ENCODE measurements at places on chromosomes 16 and 17. TPM values are rescaled to one million over a fixed set of nuclear protein-coding genes. Genes with fewer than 3 reads are reported as not detected.

- DNase-seq: no peak
Observed at GRCh38 chr16:57141822-57142631, 43.8 kb downstream of the PSME3IP1 start.

DNA sequence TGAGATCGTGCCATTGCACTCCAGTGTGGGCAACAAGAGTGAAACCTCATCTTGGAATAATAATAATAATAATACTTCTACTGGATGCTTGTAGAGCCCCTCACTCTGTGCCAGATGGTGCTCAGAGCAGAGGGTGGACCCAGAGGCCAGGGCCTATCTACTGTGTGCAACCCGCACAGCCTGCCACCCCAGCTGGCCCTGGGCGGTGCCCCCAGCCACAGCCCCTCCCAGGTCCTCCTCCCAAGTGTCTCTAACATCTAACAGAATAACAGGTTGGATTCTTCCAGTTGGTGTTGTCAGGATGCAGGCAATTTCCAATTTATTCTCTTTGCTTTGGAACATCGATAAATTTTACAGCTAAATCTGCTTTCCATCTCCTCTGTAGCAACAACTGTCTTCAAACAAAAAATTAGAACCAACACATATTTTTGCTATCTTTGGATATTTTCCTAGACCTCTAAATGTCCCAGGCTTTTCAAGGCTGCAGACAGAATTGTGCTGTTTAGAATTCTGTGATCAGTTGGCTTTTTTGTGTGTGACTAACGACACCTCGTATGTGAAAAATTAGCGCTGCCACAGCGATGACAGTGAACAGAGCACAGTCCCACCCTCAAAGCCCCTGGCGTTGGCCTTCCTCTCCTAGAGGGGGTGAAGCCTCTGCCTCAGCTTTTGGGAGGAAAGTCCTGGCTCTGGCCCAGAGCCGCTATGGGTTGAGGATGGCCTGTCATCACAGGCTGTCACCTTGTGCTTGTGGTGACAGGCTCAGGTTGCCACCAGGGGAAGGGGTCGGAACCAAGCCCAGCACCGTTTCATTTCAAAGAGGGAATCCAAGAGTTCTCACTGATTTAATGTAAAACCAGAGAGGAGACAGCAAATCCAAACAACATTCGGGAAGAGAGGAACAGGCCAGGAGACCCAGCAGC, 7.6 kb upstream of the EVPL start:
- DNase-seq: no peak

DNA sequence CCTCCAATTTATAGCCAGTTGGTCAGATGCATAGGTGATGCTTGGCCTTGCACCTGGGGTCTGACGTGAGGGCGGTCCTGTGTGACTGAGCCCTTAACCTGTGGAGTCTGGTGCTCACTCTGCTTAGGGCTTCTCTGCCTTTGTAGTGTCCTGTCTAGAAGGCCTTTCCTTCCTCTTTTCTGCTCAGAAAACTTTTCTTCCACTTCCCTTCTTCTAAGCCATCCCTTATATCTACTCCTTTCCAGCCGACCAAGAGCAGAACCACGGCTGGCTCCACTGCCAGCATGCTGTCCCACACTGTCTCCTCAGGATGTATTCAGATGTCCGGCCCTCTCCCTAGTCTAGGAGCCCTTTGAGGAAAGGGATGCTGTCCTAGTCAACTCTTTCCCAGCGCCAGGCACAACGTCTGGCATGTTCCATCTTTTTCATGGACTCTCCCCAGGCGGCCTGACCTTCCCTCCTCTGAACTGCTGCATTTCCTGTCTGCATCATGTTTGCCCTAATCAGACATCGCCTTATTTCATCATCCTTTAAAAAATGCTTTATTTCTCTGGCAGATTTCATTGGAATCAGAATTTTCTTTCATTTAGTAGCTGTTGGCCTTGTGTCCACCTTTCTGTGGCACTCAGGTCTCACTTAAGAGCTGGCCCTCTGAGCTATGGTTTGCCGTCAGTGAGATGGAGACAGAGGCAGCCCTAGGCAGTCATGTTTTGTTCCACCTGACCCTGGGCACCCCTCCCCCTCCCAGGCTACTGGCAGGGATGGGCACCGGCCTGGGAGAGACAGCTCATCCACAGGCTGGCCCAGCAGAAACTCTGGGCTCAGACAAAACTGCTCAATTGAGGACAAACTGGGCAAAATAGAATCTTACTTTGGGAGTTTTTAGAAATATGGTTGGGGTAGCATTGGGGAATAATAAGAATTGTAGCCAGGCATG, 15.5 kb upstream of the BRCA1 start:
- DNase-seq: no peak

DNA sequence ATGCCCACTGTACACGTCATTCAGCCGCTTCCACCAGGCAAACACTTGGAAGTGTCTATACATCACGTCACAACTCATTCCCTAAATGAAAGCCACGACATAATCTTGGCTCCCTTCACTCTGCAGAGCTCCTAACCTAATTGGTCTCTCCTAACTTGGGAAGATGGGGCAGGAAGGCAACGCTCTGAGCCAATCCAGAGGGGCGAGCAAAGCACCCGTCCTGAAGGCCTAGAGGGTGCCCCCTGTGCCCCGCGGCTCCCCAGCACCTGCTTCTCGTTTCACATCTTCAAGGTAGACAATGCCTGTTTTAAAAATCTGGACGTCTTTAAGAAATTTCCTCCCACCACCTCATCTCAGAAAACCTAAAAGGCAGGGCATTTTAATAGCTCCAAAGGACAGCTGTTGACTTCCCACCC, 1.0 kb downstream of the CSNK2A2 start:
- DNase-seq: peak; percentile 48

Gene KCNH4
- not detected for total RNA-seq

Gene DRC7
- not detected for total RNA-seq

DNA sequence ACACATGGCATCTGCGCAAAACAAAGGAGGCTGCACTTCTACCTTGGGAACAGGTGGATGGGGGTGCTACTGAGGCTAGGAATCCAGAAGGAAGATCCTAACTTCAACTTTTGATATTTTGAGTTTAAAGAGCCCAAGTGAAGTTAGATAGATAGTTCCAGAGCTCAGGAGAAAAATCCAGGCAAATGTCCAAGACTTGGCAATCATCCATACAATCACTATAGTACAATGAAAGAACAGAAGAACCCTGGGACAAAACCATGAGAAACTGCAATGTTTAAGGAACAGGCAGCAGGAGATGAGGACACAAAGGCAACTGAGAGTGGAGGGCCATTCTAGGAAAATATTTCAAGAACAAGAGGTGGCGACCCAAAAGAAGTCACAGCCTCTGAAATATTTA, 12.4 kb downstream of the CDYL2 start:
- no peak for DNase-seq

- peak; percentile 85 for DNase-seq
Observed at GRCh38 chr17:7204828-7205461, 14.7 kb downstream of the DLG4 start.

GRCh38 chr17:41415411-41415810, 9.0 kb downstream of the KRT37 start:
- DNase-seq: peak; percentile 7

GRCh38 chr17:78359997-78360370, at the start of gene SOCS3:
TSS of gene SOCS3 (minus strand) at chr17:78360077. CDS start at chr17:78359095, 982 bp downstream.
- DNase-seq: peak; percentile 94

DNA sequence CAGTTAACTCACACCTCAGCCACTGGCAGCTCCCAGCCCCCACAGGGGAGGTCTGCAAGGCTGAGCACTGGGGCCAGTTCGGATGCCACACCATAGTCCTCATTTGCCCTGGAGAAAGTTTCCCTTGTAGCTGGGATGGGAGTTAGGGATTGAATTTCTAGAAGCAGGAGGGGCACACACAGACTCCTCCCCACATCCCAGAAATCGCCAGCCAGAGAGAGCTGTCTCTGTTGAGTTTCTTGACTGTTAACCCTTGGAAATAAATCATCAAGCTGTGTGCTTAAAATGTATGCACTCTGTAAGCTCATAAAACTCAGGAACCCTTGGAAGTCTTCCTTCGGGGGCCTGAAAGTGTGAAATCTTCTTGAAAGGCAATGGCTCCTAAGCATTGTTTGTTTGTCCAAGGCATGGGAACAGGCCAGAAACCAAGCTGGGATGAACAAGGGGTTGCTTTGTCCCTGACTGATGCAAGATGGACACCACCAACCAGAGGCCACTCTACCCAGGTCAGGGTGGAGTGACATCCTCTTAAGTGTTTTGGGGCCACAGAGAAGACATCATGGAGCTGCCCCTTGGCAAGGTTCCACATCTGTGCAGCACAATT, 394 bp upstream of the PRM3 start:
- no peak for DNase-seq

DNA sequence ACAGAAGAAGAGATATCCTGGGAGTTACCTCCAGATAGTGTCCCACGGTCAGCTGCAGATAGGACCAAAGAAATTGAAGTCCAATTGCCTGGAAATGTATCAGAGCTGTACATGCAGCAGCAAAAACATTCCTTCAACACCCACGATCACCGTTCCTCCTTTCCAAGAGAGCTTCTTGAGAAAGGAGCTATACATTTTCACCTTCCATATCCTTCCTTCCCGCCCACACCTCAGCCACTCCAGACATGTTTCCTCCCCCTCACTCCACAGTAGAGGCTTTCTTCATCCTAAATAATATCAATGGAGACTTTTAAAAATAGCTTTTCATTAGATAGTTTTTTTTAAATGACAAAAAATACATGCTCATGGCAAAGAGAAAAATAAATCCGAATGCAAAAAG, 87.6 kb downstream of the HS3ST2 start:
- DNase-seq: no peak

- peak; percentile 76 for DNase-seq
Observed at GRCh38 chr16:25097276-25097975, 14.1 kb upstream of the LCMT1 start.

Gene CACNG1
- not detected for total RNA-seq

DNA sequence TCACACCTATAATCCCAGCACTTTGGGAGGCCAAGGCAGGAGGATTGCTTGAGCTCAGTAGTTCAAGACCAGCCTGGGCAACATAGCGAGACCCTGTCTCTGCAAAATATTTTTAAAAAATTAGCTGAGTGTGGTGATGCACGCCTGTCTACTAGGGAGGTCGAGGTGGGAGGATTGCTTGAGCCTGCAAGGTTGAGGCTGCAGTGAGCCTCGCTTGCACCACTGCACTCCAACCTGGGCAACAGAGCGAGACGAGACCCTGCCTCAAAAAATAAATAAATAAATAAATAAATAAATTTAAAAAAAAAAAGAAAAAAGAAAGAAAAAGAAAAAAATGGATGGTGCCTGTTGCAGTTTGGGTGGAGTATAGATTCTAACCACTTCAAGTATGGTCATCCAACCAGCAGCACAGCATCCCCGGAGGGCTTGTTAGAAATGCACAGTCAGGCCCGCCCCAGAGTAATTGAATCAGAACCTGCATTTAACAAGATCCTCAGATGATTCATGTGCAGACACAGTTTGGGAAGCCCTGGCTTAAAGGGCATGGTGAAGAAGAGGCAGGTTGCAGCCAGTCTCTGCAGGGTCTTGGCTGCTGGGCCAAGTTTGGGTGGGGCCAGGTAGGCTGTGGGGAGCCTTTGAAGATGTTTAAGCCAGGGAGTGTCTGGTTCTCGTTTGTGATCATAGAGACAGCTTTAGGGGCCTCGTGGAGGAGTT, 40.8 kb downstream of the MRC2 start:
- DNase-seq: no peak

- DNase-seq: no peak
Observed at GRCh38 chr16:84180519-84181140, 6.2 kb downstream of the TAF1C start.

Gene ASGR2
- total RNA-seq: not detected

DNA sequence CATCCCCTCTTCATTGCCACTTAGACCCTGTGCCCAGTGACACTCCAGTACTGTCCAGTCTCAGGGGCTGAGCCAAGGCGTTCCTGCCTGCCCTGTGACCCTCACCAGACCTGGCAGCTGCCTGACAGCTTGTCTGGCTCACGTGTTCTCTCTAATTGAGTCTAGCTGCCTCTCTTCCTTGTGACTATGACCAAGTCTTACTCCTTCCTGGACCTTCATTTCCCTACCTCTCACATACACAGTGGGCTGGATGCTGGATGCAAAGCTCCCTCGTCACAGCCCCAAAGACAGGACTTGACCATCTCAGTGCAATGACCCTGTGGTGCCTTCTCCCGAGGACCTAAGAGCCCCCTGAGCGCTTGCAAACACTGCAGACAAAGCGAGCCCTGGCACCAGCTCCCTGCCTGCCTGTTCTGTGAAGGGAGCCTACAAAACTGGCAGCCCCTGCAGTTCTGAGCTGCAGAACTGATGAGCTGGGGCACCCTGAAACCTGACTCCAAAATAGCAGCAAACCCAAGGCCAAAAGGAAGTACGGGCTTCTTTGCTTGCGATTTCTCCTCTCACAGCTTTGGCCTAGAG, 1.7 kb downstream of the DEXI start:
- peak; percentile 34 for DNase-seq

Gene CTF1
- total RNA-seq: 0.56 TPM

Gene C1QTNF8
- not detected for total RNA-seq

Gene TNP2
- total RNA-seq: not detected

GRCh38 chr16:69188236-69188549, 1.2 kb downstream of the SNTB2 start:
- DNase-seq: no peak

Gene TSR3
- 46.4 TPM for total RNA-seq

GRCh38 chr17:49403514-49404289, 11.0 kb downstream of the PHB1 start:
- no peak for DNase-seq

Gene PHF12
- 25.6 TPM for total RNA-seq

Gene OR3A3
- total RNA-seq: not detected

Gene FOXO3B
- total RNA-seq: 5.6 TPM

Gene DNAI2
- total RNA-seq: not detected

- DNase-seq: no peak
Observed at GRCh38 chr17:78134899-78135385, 4.4 kb downstream of the TMC8 start.

DNA sequence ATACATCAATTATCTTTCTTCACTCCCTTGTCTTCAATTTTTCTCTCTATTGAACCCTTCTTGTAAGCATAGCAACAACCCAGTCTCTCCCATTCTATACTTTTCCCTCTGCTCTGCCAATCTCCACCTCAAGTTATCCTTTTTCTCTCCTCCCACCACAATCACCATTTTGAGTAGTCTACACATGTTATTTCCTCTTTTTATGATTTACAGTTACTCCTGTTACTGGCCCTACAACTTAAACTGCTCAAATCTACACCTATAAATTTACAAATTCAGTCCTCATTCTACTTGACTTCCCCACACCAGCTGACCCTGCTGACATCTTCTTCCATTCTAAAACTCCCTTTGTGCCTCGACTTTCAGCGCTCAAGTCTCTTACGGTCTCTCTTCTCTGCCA, 84.6 kb downstream of the SPAG9 start:
- DNase-seq: no peak

GRCh38 chr16:57725151-57725550, 10.4 kb upstream of the KATNB1 start:
- no peak for DNase-seq

GRCh38 chr17:28812091-28812747, 30.4 kb downstream of the FAM222B start:
- peak; percentile 96 for DNase-seq

DNA sequence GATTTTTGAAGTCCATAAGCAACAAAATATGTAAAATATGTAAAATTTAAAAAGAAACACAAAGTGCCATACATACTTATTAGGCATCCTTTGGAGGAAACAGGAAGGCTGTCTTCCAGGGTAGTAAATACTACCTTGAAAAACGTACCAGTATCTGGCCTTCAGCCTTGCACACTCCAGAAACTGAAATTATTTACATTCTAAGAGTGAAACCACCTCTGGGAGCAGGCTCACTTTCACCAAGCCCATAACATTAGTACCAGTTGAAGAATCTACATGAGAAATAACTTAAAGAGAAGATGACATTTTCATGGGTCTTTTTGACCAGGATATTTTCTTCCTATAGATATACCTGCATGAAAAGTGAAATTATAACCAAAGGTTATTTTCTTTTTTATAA, 6.4 kb downstream of the KRTAP9-1 start:
- no peak for DNase-seq
